ENCODE measurements at places on chromosomes 6 and 20.

DNA sequence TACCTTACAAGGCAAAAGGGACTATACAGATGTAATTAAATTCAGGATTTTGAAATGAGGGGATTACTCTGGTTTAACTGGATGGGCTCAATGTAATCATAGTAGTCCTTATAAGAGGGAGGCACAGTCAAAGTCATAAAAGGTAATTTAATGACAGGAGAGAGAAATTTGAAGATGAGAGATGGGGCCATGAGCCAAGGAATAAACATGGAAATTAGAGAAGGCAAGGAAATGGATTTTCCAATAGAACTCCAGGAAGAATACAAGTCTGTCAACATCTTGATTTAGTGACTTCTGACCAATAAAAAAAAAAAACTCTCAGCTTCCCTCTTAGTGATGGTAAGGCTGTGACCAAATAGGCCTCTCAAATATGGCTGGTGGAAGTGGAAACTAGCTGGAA is 101.9 kb upstream of the BEND3 start:
- no peak for DNase-seq

GRCh38 chr6:75296811-75297779 is 12.5 kb upstream of the TMEM30A start:
- DNase-seq: no peak

- DNase-seq: no peak
Measured at GRCh38 chr6:6614096-6614982, 25.8 kb downstream of the LY86 start.

DNA sequence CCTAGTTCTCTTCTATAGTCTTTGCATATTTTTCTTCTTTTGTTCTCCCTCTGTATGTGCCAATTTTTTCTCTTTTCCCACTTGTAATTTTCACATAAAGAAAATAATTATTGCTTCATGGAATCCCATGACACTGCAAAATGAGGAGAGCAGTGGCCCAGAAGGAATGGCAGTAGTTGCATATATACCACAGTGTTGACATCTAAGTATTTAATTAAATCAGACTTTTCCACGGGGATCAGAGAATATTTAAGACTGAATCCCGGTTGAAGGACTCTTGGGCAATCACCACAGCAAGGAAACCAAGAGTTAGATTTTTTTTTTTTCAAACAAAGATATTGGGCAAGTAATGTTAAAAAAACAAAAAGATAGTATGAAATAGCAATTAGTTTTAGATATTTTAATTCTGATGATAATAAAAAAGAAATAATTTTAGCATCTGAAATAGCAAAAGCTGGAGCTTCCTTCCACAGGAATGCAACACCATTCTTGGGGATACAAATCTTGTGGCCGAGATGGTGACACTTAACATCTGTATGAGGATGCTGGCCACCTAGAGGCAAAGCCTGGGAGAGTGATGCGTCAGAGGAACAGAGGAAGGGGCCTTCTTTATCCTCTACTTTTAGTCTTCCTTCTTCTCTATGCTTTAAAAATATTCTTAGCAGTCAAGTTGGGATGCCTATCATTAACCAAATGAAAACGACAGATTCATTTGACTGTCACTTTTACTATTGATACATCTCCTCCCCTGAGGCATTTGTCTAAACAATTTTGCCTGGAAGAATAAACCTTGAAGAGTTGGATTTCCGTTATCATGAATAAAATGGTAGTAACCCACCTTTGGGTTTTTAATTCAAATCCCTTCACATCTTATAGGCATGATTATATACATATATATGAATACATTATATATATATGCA is 356.2 kb downstream of the GJA1 start:
- no peak for DNase-seq

- no peak for DNase-seq
Measured at GRCh38 chr6:119620846-119621555, 271.4 kb upstream of the MAN1A1 start.

- DNase-seq: no peak
Measured at GRCh38 chr20:24420567-24420966, 48.9 kb upstream of the SYNDIG1 start.

DNA sequence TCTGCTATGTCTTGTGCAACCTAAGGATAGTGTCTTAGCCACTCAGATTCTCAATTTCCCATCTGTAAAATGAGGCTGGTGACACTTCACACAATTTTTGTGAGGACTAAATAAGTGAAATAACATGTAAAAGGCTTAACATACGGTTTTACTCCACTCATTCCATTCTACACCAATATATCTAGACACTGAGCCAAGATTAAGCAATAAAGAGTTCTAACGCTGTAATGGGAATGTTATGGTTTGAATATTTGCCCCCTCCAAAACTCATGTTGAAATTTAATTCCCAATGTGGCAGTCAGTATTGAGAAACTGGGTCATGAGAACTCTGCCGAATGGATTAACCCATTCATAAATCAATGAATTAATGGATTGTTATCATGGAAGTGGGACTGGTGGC is 301.0 kb downstream of the HACE1 start:
- no peak for DNase-seq

- DNase-seq: no peak
Measured at GRCh38 chr6:151351146-151351700, 40.1 kb downstream of the ZBTB2 start.

GRCh38 chr6:140957386-140957785 is 1175.3 kb upstream of the GJE1 start:
- no peak for DNase-seq

DNA sequence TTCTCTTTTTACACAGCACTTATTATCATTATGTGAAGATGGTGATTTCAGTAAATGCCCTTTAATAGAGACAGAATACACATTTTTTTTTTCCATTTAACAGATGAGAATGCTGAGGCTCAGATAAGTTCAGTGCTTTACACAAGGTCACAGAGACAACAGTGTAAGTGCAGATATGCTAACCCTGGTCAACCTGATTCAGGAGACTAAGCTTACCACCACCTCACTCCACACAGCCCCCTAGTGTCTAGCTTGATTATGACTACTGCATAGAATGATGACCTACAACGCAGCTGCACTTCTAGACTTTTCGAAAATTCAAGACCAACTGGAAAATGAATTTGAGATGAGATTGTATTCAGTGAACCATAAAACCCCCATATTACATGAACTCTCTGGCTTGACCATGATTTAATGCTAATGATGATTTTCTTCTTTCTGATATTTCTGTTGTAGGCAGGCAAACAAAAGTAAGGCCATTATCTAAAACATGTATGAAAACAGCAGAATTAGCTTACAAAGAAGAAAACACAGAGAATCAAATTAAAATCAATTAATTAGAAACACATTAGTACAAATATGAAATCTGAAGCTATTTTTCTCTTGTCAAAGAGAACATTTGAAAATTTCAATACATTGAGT is 212.1 kb upstream of the PHACTR1 start:
- DNase-seq: no peak

DNA sequence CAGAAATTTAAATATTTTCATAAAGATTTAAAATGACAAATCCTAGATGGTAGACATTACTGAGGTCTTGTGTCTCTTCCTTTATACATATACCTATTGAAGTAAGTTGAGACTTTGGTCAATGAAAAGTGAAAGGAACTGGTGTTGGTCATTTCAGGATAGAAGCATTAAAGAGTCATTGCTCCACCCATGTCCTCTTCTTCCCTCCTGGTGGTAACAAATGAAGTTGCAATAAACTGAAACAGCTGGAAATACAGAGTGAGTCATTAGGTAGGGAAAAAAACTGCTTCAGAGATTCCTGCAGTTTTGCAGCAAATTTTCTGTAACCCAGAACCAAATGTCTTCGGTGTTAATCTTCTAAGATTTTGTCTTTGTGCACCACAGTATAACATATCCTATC is 448.0 kb downstream of the EYS start:
- DNase-seq: no peak

GRCh38 chr20:6180531-6180930 is 57.7 kb upstream of the FERMT1 start:
- DNase-seq: no peak

DNA sequence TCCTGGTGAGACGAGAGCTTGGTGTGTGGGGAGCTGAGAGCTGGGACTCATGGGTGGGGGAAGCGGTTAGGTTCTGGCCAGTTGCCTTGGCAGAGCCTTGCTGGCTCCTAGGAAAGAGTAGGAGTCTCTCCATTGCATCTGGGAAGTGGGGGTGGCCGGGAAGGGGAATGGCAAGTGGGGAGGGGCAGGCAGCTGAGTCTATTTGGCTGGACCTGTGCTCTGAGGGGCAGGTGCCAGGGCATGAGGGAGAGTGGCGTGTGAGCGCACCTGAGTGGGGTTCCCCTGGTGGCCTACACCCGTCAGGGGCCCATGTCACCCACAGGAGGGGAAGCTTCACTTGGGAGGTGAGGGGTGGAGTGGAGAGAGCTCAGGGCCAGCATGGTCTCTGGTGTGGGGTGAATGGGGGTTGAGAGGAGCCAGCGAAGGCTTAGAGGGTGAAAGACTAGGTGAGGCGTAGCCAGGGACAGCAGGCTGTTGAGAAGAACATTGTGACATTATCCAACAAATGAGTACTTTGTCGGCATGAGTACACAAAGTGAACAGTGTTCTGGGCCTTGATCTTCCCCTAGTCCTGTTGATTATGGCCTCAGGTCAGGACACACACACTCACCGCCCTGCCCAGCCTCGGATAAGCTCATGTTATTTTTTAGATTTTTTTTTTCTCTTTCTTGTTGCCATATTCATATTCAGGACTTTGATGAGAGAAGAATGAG is 59.8 kb downstream of the FAM120B start:
- DNase-seq: no peak

- no peak for DNase-seq
Measured at GRCh38 chr6:121691126-121691551, 255.7 kb downstream of the GJA1 start.

- no peak for DNase-seq
Measured at GRCh38 chr6:43728586-43728985, 41.0 kb upstream of the MRPS18A start.
